ENCODE measurements at places on chromosomes 5 and 9. TPM values are rescaled to one million over a fixed set of nuclear protein-coding genes. Genes with fewer than 3 reads are reported as not detected.

GABRB2 gene
- 0.90 TPM for polyA plus RNA-seq

DNA sequence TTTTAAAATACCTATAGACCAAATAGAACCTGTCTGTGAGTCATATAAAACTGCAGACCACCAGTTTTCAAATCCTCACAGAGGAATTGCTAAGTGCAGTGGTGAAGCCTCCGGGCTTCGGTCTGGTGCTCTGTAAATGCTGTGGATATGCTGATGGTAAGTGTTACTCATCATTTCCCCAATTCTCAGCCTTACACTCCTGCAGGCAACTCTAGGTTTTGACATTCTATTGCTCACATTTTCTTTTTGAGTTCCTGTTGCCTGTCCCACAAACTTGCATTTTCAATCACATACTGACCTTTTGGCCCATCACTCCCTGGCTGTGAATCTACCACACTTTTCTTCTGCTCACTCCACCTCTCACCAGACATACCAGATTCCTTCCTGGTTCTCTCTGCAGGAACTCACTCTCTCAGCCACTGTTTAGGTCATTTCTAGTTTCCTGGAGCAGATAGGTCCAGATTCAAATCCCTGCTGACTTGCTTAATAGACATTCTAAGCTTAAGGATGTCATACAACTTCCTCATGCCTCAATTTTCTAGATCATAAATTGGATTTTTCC, 192.9 kb downstream of the RAB3C start:
- no peak for DNase-seq

GRCh38 chr9:123390337-123391135, 34.5 kb downstream of the CRB2 start:
- peak; percentile 50 for DNase-seq

GRCh38 chr9:85428230-85428629, 313.5 kb downstream of the AGTPBP1 start:
- DNase-seq, result no peak

RBM22 gene
- polyA plus RNA-seq, result 30.0 TPM

Data from kidney (tissue), 22 donors.